Foreskin keratinocyte (primary cell): ENCODE measurements at places on chromosomes 6 and 20. TPM values are rescaled to one million over a fixed set of nuclear protein-coding genes. Genes with fewer than 3 reads are reported as not detected.

DNA sequence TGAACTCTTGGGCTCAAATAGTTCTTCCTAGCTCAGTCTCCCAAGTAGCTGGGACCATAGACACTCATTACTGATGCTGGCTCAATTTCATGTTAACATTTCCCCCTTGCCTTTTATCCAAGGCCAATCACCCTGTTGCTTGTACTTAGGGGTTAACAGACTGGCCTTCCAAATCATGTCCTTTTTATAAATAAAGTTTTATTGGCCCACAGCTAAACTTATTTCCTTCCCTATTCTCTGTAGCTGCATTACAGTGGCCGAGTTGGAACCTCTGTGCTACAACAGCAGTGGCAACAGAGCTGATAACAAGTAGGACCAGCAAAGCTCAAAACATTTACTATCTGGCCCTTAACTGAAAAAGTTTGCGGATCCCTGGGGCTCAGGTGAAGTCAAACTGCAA lies 109.8 kb downstream of the ZFP64 start:
- no peak for DNase-seq

Gene ADAT2
- 8.8 and 11.9 TPM in 2 replicates for total RNA-seq

GRCh38 chr6:12892151-12892550 lies 175.6 kb downstream of the PHACTR1 start:
- no peak for DNase-seq

DNA sequence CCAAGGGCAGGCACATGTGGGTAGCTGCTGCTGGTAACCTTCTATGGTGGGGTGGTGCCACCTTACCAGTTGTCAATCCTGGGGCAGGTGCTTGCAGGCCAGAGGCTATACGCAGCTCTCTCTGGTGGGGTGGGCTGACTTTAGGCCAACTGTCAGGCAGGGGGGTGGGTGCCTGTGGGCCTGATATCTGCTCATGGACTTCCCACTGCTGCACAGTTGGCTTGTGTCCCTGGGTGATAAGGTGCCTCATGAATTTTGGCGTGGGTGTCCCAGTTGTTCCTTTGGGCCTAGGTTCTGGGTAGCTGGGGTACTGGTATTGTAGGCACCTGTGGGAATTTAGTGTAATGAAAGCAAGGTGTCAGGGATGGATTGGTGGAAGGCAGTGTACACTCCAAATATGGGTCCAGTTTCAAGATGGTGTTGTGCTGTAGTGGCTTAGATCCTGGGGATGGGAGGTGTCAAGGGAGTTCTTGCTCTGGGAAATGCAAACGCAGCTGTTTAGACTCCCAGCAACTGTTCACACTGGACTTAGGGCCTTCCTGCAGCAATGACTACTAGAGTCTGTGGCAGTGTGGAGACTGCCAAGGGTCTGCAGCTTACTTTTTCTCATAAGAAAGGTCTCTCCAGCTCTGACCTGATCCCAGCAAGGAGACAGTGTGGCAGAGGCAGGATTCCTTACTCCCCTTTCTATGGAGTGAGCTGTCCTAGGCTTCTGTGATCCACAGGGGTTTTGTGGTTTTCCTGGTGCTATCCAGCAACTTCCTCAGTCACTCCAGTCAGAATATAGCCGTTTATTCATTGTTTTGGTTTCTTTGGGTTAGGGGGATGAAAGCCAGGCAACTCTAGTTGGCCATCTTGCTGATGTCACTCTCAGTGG lies 128.2 kb downstream of the CRYBG1 start:
- DNase-seq, result no peak

Gene MUC21
- total RNA-seq, result not detected in 2 replicates
